ENCODE measurements at places on chromosomes 3 and 15. TPM values are rescaled to one million over a fixed set of nuclear protein-coding genes. Genes with fewer than 3 reads are reported as not detected.

The ITGA11 gene
- 0.19 TPM for total RNA-seq

The ZNF620 gene
- total RNA-seq = 1.3 TPM

The RTP3 gene
- total RNA-seq = not detected

The PAK6 gene
- total RNA-seq = 53.5 TPM

The PRSS50 gene
- 0.19 TPM for total RNA-seq

The TPM1 gene
- 78.7 TPM for total RNA-seq

The CCR9 gene
- total RNA-seq = not detected

The SGO1 gene
- 3.1 TPM for total RNA-seq

The COX5A gene
- total RNA-seq = 194 TPM

The TRANK1 gene
- 1.8 TPM for total RNA-seq

- no peak for DNase-seq
Measured at GRCh38 chr15:91535856-91536500, 317.5 kb upstream of the SLCO3A1 start.

- DNase-seq = no peak
Measured at GRCh38 chr3:61793056-61793455, 231.7 kb downstream of the PTPRG start.

- no peak for DNase-seq
Measured at GRCh38 chr3:126014252-126014651, 45.3 kb downstream of the ROPN1B start.

DNA sequence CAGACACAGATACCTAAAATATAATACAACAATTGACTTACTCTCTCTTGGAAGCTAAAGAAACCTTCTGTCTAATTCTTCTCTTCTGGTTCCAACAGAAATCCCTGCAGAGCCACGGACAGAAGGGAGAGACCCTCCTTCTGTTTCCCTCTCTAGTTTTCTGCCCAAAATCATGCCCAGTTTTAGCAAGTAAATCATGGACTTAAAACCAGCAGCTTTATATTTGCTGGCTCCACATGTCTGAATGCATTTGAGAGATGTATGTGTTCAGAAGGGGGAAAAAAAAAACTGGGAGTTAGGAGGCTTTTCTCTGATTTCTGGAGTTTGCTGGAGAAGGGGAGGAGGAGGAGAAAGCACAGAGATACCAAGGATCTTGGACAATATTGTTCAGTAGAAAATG lies 147.1 kb downstream of the LSAMP start:
- no peak for DNase-seq

DNA sequence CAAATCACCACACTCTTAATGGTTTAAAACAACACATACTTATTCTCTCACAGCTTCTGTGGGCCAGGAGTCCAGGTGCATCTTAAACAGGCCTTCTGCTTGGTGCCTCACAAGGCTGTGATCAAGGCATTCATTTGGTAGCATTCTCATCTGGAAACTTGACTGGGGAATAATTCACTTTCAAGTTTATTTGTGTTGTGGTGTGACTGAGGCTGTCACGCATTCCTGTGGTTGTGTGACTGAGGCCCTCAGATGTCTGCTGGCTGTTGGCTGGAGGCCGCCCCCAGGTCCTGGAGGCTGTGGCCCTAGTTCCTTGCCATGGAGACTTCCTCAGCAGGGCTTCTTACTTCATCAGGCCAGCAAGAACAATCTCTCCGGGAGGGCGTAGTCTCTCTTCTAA lies 16.9 kb upstream of the FAM3D start:
- DNase-seq = no peak

DNA sequence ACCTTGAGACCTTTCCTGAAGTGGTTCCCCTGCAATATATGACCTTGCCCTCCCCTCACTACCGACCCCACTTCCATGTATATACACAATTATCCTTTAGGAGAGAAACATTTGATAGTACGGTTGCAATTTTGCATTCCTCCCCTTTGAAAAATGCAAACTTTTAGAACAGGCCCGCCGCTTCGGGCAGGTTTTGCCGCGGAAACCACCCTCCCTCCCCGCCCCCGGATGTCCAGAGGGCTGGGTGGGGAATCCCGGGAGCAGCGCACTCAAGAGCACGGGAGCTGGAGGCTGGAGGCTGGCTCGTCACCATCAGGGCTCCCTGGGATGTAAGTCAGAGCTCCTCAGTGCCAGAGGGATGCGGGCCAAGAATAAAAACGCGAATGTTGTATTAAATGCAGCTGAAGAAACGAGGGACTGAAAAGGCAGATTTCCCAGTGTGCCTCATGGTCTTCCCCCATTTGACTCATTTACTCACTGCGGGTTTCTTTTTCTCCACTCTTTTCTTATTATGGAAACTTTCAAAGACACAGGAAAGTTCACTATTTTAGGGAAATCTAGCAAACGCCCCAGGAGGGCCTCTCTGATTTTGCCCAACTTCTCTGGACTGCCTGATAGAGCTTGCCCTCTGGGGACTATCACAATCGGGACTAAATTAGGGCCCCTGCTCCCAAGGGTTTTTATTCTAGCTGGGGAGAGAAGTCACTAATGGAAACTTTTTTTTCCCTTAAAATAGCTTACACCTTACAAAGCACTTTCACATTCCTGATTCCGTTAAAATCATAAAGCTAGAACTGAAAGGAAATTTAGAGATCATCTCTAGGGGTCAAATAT lies 2.9 kb upstream of the USP3 start:
- no peak for DNase-seq

DNA sequence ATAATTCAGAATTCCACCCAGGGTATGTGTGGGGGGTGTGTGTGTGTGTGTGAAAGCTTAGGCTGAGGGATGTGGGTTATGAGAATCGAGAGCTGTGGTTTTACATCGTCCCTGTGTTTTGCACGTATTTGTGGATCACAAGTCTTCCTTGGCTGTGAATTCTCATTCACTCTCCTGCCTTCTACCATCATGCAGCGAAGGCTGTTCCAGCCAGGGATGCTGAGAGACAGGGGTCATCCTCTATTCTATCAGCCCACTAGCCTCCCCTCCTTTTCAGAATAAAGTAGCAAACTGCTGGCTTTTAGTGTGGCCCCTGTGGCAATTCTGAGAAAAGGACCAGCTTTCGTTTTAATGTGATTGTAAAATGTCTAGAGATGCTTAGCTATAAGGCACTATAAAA lies 460.6 kb upstream of the NR2F2 start:
- DNase-seq = no peak

DNA sequence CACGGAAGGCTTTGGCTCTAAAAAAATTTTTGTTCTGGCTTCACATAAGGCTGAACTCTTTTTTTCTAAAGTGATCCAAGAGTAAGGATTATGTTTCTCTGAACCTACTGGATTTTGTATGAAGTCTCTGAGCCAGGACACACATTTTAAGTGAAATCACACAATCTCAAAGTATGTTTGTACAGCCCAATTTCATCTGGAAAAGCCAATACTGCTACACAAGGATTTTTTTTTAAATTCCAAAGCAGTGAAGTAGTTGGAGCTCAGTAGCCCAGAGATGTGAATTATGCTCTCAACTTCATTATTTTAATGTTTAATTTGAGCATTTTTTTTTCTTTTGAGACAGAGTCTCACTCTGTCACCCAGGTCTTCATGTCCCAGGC lies 243.9 kb downstream of the FAM43A start:
- DNase-seq = no peak

DNA sequence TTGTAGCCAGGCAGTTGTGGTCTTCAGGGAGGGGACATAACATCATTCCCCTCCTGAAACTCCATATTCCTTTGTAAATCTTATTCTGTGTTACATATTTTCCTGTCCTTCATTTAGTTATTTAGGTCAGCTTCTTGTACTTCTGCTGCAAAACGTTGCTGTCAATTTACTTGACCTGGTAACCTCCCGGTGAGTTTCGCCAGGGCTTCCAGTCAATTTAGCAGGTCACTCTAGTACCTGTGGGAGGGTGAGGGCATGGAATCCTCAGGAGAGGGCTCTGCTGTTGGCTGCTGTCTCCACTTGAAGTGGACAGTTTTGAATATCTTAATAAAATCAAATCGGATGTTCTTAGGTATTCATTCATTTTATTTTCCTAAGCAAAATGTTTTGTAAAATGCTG lies 29.6 kb downstream of the FNDC3B start:
- DNase-seq = no peak

DNA sequence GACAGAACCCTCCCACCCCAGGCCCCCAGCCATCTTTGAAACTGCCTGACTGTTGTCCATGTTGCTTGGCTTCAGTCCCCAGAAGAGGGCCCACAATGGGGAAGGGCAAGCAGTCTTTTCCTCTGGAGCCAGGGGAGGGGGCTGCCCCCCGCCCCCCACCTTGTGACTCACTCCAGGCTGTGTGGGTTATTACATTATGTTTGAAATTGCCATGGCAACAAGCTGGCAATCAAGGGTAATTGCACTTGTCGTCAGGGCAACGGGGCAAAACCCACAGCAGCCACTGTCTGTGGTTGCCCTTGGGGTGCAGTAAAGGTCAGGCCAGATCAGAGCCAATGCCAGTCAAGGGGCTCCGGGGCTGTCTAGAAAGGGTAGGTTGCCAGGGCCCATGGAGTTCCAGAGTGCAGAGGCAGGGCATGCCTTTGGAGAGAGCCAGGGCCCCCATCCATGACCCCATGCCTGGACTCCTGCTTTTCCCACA lies 3.1 kb upstream of the CAMKV start:
- no peak for DNase-seq

DNA sequence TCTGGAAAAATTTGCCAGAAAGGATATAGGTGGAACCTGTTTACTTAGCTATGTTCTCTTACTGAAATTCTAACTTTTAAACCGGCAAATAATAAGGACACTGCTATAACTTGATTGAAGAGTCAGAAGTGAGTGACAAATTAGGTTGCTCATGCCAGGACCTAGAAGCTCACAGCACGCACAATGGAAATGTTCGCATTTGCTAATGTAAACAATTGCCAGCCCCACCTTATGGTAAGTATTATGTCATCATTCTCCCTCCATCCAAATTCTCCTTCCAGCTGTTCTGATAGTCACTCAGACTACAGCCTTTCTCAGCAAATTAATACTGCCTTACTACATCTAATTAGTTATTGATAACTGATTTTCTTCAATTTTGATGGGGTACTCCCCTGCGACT lies 4.8 kb upstream of the STXBP5L start:
- no peak for DNase-seq

- DNase-seq = no peak
Measured at GRCh38 chr3:66354001-66354400, 133.2 kb downstream of the SLC25A26 start.

Measured in esophagus squamous epithelium (tissue), 5 donors.